ENCODE measurements at places on chromosomes 4 and X.

DNA sequence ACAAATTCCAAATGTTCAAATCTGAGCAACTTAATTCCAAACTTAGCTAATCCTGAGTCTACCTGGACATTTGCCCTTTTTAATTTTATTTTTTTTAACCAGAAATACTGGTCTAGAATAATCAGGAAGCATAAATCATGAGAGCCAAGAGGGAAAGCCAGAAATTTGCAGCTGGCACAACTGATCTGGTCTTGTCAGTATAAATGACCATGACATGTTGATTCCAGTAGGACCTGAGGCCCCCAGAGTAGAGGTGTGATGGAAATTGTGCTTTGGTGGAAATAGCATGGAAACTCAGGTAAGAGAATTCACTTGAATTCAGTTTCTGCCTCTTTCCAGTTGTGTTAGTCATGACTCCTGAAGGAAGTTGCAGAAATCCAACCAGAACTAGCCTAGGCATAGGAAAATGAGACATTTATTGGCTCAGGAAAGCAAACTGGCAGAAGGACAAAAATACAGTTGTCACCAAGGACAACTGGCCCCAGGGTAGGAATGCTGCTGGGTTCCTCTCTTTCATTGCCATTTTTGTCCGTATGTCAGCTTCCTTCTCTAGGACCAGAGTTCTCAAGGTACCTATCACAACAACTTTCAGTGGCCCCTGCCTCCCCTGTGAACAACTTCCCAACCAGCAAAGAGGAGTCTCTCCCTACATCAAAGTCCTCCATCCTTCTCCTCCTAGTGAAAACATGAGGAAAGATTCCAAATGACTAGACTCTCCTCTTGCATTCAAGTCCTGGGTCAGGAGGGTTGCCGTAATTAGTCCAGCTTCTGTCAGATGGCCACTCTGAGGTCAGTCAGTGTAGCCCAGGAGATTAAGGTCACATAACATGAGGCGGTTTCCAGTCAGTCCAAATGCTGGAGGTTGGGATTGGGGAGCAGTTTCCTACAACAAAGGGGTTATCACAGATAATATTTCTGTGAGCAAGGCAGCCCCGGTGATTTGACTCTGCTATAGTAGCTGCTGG is 29.3 kb upstream of the MYOZ2 start:
- DNase-seq = no peak

DNA sequence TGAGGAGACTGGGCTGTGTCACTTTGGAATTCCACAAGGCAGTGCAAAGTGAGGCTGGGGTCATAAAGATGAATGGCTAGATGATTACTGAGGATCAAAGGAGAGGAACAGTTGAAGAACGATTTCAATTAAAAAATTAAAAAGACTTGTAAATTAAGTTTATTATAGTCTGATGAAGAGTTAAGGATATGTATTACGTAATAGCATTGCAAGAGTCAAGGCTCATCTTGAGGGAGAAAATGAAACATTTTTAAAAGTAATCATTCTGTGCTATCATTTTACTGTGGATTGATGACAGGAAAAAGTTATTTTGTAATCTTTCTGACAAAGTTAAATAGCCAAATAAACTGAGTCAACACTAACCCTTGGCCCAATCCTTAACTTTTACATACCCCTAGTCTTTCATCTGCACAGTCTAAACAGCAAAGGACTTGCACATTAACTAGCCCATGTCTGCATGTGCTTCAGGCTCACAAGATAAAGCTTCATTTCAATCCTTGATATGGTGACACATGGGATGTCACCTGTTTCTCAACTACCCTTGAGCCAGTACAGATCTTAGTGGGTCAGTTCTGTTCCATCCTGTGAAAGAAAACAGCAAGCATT is 465.5 kb upstream of the CTSO start:
- no peak for DNase-seq

DNA sequence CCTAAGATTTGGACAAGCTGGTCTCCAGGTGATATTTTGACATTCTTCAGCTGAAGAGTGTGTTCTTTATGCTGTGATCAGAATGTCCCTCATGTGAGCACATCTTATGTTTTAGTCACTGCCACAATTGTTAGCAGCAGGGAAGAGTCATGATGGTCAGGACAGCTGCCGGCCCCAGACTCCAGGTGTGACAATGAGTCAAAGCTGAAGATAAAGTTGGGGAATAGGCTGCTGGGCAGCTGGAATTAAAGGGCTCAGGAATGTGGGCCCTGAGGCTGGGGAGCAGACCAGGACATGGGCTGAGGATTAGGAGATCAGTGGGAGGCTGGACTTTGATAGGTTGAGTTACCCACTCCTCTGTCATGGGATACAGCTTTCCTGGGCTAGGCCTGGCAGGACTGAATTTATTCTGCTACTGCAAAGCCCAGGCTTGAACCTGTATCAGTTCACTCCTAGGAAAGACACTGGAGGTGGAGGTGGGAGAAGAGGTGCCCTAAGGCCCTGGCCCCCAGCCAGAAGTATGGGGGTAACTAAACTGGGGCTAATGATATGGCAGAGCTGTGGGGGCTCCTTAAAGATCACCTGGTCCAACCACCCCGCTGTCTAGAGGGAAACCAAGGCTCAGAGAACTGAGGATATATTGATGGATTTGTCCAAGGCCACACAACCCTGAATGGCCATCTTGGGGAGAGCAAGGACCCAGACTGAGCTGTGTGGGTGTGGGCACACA is 119.5 kb downstream of the PJA1 start:
- no peak for DNase-seq

GRCh38 chrX:17860811-17861488 is at the start of gene RAI2:
TSS of gene RAI2 (minus strand) at chrX:17861298. CDS start at chrX:17802010, 59,288 bp downstream.
- DNase-seq = no peak

- DNase-seq = no peak
Observed at GRCh38 chrX:68676335-68676734, 28.9 kb downstream of the STARD8 start.

- DNase-seq = no peak
Observed at GRCh38 chr4:71229477-71230270, 109.1 kb upstream of the SLC4A4 start.

- DNase-seq = no peak
Observed at GRCh38 chrX:12865359-12865758, 1.5 kb upstream of the TLR7 start.

GRCh38 chrX:136588036-136588435 is 56.0 kb downstream of the VGLL1 start:
- peak; percentile 22 for DNase-seq

DNA sequence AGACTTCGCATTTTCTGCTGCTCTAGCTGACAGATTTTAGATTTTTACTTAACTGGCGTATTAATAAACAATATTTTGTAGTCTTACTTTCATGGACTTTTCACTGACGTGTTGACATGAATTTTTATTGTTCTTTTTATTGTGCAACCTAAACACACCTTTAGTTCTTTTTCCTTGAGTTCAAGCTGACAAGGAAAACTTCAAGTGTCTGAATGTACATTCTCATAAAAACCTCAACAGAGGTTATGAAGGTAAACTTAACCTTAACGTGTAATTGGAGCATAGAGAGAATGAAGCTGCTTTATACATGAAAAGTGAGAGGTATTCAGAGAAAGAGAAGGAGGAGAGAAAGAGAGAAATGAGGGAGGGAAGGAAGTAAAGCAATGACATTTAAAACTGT is 364.3 kb upstream of the CT83 start:
- DNase-seq = no peak

DNA sequence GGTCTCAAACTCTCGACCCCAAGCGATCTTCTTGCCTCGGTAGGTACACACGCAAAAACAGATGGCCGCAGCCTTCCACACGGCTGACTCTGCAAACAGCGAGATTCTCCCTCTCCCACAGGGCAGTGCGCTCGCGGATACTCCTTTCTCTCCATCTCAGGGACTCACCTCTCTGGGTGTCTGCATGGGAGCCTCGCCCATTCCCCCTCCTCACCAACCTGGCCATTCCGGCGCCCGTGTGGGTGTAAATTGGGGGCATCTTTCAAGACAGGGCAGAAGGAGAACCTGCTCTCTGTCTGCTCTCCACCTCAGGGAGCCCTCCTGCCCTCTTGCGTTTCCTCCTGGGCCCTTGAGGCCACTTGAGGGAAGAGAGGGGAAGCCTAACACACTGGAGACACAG is 4.4 kb downstream of the CTAG2 start:
- no peak for DNase-seq

DNA sequence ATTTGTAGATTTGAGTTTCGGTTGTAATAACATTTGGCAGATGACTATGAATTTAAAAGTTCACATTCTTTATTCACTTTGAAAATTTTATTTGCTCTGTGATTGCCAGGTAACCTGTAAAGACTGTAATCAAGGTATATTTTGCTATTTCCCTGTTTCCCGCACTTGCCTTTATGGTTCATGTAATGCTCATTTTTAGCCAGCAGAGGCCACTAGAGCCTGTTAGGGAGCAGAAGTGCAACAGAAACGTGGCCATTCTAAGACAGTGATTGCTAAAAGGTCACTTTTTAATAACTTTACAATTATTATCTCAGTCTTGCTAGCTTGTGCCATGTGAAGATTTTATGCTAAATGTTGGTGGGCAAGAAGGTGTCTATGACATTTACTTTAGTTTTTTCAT is 12.4 kb downstream of the YIPF6 start:
- no peak for DNase-seq

- no peak for DNase-seq
Observed at GRCh38 chr4:140220058-140220457, 66.1 kb upstream of the MAML3 start.

DNA sequence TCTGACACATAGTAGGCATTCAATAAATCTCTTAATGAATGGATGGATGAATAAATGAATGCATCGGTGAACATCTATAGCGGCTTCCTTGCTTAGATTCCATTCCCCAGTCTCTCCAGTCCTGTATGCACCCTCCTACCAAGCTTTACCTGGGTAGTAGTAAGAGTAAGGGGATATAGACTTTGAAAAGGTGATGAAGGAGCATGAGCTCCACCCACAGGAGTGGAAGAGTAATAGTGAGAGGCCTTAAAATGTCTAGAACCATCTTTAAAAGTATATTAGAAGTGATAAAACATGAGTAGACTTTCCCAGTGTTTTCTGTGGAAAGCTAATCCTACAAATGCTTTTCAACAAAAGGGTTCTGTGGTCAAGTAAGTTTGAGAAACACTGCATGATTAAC is 35.5 kb upstream of the GPC3 start:
- no peak for DNase-seq

GRCh38 chr4:110641218-110641617 is 18.3 kb upstream of the PITX2 start:
- DNase-seq = no peak

DNA sequence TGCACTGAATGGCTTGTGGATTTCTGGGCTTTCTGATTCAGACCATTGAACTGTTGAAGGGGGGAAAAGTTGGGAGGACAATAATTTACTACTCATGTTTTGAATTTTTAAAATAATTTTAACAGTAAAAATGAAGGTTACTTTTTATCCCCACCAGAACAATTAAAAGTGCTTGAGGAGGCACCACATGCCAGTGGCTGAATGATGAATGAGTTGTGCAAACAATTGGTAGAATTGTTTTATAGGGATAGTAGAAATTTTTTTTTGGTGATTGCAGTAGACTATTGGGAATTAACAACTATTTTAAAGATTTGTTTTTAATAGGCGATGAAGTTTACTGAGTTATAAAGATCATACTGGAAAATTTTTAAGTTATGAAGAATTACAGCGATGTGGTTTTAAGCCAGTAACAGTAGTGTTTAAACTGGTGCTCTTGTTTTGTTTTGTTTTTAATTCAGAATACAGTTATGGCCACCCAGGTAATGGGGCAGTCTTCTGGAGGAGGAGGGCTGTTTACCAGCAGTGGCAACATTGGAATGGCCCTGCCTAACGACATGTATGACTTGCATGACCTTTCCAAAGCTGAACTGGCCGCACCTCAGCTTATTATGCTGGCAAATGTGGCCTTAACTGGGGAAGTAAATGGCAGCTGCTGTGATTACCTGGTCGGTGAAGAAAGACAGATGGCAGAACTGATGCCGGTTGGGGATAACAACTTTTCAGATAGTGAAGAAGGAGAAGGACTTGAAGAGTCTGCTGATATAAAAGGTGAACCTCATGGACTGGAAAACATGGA is 2.7 kb downstream of the REST start:
- no peak for DNase-seq

DNA sequence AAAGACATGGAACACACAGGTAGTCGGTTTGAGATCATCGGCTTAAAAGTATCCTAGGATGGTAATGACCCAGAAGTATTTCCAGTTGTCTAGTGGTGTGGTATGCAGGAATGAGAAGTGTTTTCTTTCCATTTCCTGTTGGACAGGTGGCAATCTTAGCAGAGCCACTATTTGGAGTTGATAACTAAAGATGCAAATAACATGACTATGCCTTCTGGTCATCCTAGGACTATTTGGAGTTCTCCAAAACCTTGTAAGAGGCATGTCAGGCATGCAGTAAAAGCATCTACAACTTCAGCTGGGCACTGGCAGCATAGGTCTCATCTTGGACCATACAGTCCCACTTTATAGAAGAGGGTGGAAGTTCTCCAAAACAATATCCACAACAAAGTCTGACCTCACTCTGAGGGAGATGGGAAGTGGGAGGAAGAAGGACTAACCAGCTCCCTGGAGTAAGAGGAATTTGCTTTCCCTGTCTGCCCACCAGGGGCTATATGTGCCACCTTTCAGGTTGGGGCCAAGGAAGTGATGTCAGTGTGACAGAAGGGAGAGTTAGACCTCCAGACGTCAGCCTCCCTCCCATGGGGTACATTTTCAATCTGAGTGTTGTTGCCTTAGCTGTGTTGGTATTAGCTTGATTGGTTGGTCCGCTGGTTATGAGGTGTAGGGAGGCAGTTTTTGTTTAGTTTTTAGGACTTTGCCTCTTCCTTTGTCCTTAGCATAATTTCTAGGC is 101.2 kb upstream of the MYOZ2 start:
- DNase-seq = no peak

- DNase-seq = no peak
Observed at GRCh38 chrX:1860936-1861594, 246.2 kb downstream of the ASMT start.

DNA sequence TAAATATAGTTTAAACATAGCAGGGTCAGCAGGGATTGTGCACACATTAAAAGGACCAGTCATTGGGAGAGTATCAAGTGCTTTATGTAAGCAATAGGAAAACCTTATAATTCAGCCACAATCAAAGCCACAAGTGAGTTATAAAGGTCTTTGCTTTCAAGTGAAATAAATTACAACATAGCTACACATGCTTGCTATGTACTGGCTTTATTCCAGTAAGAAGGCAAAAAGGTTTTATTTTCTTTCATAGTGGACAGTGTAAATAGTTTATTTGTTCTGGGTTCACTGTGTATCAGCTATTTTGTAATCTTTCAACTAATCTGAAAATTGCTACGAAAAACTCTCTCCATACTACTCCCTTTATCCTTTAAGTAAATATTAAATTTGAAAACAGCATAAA is 691.4 kb downstream of the PCDH7 start:
- no peak for DNase-seq

DNA sequence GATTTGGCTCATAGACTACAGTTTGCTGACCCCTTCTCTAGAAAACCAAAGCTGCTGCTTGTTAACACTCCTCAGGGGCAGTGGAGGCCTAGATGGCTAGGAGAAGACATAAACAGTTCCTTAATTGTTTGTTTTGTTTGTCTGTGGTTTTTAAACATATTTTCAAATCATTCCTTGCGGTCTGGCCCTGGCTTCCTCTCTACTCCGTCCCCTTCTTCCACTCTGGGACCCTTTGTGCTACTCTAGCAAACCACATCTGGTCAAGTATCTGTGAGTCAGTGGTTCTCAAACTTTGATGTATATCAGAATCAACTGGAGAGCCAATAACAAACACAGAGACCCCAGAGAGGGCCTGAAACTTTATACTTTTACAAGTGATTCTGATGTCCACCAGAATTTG is 36.1 kb downstream of the FRMPD4 start:
- no peak for DNase-seq
